NCI-H226 (cell line): ENCODE measurements at places on chromosomes 5 and 9.
A peak's percentile ranks its signal among the peaks of the same experiment; 100 is the strongest.

DNA sequence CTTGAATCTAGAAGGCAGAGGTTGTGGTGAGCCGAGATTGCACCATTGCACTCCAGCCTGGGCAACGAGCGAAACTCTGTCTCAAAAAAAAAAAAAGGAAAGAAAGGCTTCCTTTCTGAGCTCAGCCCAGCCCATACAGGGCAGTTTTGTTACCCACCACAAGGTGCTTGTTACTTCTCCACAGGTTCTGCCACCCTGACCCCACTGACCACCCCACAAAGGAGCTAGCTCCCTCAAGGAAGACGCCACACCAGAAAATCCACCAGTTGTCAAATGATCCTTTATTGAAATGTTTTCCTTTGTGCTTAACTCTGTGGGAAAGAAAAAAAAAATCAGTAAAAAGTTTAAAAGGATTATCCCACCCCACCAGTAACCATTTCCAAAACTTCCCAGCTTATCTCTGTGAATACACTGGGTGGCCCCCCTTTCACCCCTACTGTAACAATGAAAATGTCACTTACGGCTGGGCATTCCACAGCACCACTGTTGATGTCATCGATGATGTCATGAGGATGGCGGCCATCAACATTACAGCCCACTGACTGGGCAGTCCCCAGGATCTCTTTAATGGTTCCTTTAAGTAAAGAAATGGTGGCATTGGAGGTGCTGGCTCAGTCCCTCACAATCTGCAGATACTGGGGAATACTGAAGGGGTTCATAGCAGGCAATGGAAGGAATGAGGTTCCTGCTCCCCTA lies 3.6 kb downstream of the RPL12 start:
- no peak for DNase-seq

GRCh38 chr5:10789021-10789420 lies 28.0 kb upstream of the DAP start:
- peak; percentile 76 for DNase-seq

DNA sequence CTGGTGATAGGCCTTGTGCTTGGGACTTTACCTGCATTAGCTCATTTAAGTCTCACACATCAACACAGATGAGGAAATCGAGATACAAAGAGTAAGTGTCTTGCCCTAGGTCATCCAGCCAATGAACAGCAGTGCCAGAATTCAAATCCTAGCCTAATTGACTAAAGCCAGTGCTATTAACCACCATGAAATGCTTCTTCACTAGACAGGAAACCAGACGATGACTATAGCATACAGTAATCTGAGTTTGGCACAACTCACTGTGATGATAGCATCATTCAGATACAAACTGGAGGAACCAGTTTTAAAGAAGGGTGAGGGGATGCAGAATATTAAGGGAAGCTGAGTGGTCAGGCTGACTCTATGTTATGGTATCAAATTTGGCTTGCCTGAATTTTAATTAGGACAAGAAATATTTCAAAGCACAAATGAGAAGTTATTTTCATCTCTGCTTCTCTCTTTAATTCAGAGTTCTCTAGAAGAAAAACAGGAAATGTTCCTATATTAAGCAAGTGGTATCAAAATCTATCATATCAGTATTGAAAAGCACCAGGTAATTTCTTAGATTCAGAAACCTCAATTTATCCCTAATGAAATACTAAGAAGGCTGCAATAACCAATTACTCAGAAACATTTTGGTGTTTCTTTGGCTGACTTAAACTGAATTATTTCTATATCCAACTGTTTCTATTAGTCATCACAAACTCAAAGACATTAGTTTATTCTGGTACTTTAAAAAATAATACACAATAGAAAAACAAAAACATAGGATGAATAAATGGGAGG lies 147.0 kb upstream of the RASA1 start:
- peak; percentile 90 for DNase-seq

GRCh38 chr5:34500236-34500847 lies 155.8 kb upstream of the RAI14 start:
- DNase-seq: no peak

DNA sequence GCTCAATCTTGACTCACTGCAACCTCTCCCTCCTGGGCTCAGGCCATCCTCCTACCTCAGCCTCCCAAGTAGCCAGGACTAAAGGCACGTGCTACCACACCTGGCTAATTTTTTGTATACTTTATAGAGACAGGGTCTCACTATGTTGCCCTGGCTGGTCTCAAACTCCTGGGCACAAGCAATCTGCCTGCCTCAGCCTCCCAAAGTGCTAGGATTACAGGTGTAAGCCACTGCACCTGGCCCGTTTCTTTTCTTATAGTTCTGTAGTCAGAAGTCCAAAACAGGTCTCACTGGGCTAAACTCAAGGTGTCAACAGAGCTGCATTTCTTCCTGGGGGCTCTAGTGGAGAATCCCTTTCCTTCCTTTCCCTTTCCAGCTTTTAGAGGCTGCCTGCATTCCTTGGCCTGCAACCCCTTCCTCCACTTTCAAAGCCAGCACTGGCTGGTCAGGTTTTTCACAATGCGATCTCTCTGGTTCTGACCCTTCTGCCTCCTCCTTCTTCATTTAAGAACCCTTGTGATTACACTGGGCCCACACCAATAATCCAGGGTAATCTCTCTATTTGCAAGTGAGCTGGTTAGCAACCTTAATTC lies 16.3 kb downstream of the IRF1 start:
- no peak for DNase-seq

DNA sequence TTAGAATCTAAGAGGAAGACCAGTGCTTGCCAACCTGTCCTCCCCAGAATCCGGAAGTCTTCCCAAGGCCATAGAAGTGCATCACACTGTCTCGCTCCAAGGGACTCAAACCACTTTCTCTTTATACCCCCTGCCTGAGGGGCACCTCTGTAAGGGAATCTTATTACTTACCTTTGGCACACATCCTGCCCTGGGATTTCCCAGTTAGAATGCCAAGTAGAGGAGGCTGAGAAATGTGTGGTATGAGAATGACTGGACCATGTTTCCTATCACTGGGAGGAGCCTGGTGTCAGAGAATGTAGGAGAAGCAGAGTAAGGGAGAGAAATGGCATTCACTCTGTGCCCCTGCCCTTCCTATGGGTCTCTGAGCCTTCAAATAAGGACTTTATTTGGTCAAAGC lies 85.8 kb downstream of the AOPEP start:
- DNase-seq: peak; percentile 87

- DNase-seq: no peak
Measured at GRCh38 chr9:83013867-83014605, 48.9 kb downstream of the RASEF start.

- DNase-seq: no peak
Measured at GRCh38 chr5:111236995-111237394, 12.8 kb downstream of the CAMK4 start.

- no peak for DNase-seq
Measured at GRCh38 chr9:34589636-34590380, at the start of gene CNTFR. TSS of gene CNTFR (minus strand) at chr9:34589724. CDS start at chr9:34568981, 20,743 bp downstream.

DNA sequence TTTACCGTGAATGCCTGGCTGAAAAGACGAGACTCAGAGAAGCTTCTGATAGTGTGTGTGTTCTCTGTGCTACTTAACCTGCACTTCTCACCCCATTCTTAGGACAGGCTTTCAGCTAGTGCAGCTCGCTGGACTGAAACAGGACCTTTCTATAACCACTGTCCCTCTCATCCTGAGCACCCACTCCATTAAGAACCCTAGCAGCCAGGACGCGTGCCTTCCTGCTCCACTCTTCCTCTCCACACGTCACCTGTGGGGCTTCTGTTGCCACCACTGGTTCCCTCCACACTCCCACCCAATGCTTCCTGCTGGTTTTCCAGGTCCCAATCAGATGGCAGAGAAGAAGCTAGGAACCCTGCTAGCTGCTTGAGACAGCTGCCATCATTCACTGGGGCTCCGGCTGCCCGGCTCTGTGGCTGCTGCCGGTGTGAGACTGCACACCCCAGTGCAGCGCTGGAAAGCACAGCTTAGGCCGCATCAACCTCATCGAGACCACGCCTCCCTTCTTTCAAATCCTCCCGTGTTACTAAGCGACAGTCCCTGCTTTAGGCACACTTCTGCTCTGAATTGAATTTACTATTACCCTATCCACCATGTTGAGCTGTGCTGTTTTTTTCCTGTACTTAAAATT lies 44.0 kb downstream of the RNF130 start:
- no peak for DNase-seq

- DNase-seq: no peak
Measured at GRCh38 chr9:16627967-16628366, 242.5 kb downstream of the BNC2 start.
